GM12878 (cell line): ENCODE measurements at places on chromosomes 1 and 21. TPM values are rescaled to one million over a fixed set of nuclear protein-coding genes. Genes with fewer than 3 reads are reported as not detected.

DNA sequence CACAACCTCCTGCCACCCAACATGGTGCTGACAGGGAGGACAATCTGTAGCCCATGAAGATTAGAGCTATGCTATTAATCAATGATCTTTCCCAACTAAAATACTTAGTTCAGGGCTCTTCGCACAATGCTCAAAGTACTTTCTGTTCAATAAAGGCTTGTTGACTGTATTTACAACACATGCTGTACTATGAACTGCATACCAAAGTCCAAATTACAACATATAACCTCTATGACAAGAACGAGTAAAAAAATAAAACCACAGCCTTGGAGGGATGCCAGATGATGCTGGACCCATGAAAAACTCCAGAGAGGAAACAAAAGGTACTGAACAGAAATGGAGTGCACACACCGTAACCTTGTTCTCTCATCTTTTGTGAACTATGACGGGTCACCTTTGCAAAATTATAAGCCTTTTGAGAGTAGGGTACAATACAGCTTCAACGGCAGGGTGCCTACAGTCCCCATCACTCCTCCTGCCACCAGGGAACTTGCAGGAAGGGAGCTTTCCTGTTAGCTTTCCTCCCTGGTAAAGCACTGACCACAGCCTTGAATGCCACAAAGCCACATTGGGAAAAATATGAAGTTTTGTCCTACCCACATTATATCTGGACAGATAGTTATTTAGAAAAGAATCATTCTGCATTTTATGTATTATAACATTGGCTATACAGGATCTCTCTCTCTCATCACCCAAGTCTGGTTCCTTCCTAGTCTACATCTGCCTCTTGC is 175.6 kb downstream of the NRIP1 start:
- H3K27me3 ChIP-seq: no peaks in the 10 kb centered on the region
- H3K4me3 ChIP-seq: no peak overlapping the region
- no peaks in the 10 kb centered on the region for H3K4me1 ChIP-seq
- H3K36me3 ChIP-seq: no peaks in the 10 kb centered on the region
- H3K27ac ChIP-seq: no peak overlapping the region

DNA sequence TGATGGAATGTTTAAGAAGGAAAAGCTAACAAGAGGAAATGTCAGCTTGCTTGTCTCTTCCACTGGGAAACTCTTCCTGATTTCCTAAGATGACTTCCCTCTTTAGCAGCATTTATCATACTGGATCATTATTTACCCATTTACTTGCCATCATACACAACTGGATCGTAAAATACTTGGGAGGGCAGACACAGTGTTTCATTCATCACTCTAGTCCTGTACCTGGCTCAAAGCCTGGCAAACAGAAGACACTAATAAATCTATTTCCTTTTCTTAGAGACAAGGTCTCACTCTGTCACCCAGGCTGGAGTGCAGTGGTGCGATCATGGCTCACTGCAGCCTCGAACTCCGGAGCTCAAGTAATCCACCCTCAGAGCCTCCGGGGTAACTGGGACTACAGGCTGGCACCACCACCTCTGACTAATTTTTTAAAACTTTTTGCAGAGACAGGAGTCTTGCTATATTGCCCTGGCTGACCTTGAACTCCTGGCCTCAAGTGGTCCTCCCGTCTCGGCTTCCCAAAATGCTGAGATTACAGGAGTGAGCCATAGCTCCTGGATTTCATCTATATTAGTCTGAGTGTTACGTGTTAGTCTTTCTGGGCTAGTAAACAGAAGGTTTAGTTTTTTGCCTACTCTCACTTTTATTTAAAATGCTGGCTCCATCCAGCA is 574.6 kb downstream of the SMYD3 start:
- no peak for DNase-seq
- H3K27ac ChIP-seq: no peak overlapping the region
- no peak overlapping the region for H3K4me3 ChIP-seq

GRCh38 chr1:221939607-221940006 is 197.7 kb upstream of the DUSP10 start:
- peak; percentile 84 for DNase-seq
- H3K27ac ChIP-seq: no peak overlapping the region; the same call in 1 of the 2 replicates
- no peaks in the 10 kb centered on the region for H3K36me3 ChIP-seq
- H3K4me1 ChIP-seq: peaks cover 19% of the 10 kb centered on the region
- no peaks in the 10 kb centered on the region for H3K27me3 ChIP-seq

DNA sequence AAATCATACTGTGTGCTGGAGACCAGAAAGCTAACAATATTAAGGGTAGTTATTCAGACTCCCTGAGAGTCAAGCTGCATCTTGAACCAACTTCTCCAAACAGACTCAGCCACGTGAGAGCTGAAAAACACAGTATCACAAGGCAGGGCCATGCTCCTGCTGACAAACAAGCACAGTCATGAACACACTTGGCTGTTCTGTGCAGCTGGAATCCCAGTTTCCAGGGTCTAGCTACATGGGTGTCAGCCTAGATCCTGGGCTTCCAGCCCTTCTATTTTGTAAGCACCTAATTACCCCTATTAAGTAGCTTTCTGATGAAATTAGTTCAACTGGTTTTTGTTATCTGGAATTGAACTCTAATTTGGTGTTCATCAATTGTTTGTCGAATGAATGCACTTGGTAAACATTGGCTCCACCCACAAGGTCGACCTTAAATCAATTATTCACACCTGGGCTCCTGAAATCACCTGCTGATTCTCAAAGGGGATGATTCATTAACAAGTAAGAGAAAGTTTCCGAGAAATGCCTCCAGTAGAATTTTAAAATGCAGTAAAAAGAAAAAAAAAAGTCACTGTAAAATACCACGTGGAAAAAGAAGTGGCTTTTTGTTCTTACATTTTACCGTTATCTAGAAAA is 179.3 kb downstream of the ZC3H11B start:
- no peaks in the 10 kb centered on the region for H3K27me3 ChIP-seq
- no peaks in the 10 kb centered on the region for H3K4me1 ChIP-seq
- H3K27ac ChIP-seq: no peak overlapping the region
- no peak for DNase-seq
- no peaks in the 10 kb centered on the region for H3K36me3 ChIP-seq

DNA sequence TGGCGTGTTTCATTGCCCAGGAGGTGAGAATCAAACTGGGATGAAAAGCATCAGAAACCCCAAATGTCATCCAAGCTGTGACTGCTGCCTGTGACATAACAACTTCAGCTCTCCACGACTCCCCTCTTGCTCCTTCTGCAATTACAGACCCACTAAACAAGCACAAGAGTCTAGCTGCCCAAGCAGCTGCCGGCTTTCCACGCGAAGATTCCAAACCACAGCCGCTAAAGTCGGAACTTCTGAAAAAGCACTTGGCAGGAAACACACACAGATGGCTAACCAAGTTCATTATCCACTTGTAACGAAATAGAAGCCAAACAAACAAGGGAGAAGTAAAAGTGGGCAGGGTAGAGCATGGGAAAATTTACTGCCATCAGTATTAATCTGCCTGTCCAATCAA is 198.1 kb downstream of the SLC35F3 start:
- no peak overlapping the region for H3K27ac ChIP-seq
- no peak for DNase-seq
- peaks cover 2% of the 10 kb centered on the region; the same call in 1 of the 2 replicates for H3K27me3 ChIP-seq

GRCh38 chr1:46527474-46528296 is 23.8 kb downstream of the KNCN start:
- no peak overlapping the region for H3K27ac ChIP-seq
- no peak for DNase-seq
- H3K4me3 ChIP-seq: no peak overlapping the region
- no peaks in the 10 kb centered on the region for H3K36me3 ChIP-seq
- peaks cover 3% of the 10 kb centered on the region for H3K4me1 ChIP-seq
- peaks cover 3% of the 10 kb centered on the region for H3K27me3 ChIP-seq

DNA sequence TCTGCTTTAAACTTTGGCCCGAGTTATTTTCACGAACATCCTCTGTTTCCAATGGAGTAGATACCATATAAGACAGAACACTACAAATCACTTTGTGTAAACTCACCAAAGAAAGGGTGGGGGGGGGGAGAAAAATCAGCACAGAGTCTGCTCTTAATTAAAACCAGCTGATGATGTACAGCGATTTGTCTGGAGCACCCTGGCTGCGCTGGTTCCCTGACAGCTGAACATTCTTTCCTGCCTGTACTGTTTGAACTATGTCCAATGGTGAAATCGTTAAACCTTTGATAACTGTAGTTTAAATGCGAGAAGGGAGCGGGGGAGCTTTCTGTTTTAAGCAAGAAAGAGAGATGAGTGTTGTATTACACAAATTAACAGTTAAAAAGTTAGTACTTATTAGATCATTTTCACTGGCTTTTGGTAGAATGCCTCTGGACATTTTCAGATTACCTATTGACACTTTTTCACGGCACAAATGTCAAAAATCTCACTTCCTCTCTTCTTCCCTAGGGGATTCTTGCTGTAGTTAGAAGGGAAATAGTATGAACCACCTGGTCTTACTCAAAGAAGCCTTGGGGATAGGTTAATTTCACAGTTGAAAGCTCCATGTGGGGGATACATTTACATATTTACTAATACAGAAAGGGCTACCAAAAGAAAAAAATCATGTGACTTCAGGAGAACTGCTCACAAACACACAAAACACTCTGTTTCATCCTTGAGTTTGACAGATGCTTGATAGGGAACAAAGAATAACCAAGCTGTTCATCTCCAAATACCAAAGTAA is 140.2 kb upstream of the RUNX1 start:
- no peak overlapping the region for H3K4me3 ChIP-seq
- peaks cover 5% of the 10 kb centered on the region for H3K4me1 ChIP-seq
- H3K36me3 ChIP-seq: no peaks in the 10 kb centered on the region

DNA sequence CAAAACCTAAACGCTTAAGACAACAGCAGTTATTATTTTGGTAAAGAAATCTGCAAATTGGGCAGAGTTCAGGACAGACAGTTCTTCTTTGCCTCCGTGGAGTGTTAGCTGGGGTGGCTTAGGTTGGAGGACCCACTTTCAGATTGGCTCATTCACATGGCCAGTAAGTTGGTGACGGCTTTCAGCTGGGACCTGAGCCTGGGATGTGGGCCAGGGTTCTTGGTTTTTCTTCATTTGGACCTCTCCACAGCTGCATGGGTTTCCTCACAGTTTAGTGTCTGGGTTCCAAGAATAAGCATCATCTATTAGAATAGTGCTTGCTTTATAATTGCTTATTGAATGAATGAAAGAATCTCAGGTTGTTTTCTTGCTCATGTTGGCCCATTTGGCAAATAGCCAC is 72.2 kb downstream of the ATF6 start:
- H3K4me3 ChIP-seq: no peak overlapping the region
- H3K36me3 ChIP-seq: no peaks in the 10 kb centered on the region; the same call in none of the 2 replicates
- H3K27ac ChIP-seq: no peak overlapping the region

DNA sequence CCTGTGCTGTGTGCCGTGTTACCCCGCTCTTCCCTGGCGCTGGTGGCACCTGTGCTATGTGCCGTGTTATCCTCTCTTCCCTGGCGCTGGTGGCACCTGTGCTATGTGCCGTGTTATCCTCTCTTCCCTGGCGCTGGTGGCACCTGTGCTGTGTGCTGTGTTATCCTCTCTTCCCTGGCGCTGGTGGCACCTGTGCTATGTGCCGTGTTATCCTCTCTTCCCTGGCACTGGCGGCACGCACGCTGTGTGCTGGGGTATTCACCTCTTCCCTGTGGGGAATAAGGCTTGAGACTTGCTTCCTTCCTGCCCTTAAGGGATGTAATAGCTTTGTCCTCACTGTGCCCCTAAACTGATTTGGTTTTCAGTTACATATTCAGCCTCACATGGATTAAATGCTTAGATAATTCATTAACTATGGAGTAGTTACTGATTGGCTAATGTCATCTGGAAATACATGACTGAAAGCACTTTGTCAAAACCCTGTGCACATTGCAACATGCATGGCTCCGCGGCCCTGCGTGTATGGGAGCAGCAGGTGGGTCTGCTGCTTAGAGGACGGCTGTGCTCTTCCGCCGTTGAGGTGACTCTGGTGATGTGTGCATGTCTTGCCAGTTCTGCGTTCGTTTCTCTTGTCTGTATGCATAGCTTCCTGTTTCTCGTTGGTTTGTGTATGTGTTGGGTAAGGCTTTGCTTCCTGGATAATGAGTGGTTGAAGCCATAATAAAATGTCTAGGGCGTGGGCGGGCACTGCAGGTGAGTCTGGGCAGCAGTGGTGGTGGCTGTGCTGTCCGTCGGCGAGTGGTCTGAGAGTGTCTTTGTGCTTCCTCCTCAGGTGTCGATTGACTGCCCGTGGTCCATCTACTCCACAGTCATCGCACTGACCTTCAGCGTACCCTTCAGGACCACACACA is 17.9 kb upstream of the PWP2 start:
- DNase-seq: no peak
- peaks cover 15% of the 10 kb centered on the region; the same call in 1 of the 2 replicates for H3K36me3 ChIP-seq
- no peak overlapping the region for H3K27ac ChIP-seq
- no peaks in the 10 kb centered on the region for H3K27me3 ChIP-seq

The SLC37A1 gene
- total RNA-seq: 30.7 and 34.8 TPM in 2 replicates

DNA sequence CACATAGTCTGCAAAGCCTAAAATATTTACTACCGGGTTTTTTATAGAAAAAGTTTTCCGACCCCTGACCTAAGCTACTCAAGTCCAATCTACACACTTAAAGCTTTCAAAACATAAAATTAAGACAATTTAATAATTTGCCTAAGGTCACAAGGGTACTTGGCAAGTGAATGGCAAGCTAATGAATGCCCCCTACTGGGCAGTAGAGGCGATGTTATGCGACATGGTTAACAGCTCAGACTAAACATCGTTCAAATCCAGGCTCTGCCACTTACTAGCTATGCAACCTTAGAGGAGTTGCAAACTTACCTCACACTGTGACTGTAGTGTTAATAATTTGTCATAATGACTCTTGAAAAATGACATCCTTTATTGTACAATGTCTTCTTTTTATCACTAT is 317.2 kb upstream of the NFIA start:
- no peaks in the 10 kb centered on the region for H3K36me3 ChIP-seq
- H3K27ac ChIP-seq: no peak overlapping the region
- no peak for DNase-seq
- no peaks in the 10 kb centered on the region for H3K27me3 ChIP-seq
